Stimulated activated CD4-positive, alpha-beta T cell treated with anti-CD3 and anti-CD28 coated beads, Interleukin-4, amount 100 ng/mL, for 4 hours (primary cell): ENCODE measurements at places on chromosomes 2 and 18.
A peak's percentile ranks its signal among the peaks of the same experiment; 100 is the strongest.

DNA sequence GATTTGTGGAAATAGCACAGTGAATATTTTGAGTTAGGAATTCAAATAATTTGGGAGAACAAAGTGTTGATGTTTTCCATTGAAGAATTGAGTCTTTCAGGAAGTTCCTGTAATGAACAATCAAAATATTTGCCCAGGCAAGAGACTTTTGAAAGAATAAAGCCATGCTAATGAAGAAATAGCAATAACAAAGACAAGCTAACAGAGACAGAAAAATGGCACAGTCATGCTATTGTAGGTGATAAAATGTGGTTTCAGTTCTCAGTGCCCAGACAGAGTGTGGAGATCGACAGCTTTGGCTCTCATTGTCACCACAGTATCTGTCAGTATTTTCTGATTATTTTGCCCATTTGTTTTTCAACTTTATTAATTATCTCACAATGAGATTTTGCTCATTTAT is 490.8 kb upstream of the PIK3C3 start:
- no peak for DNase-seq

GRCh38 chr2:189018631-189019030 is 44.5 kb downstream of the COL3A1 start:
- no peak for DNase-seq

DNA sequence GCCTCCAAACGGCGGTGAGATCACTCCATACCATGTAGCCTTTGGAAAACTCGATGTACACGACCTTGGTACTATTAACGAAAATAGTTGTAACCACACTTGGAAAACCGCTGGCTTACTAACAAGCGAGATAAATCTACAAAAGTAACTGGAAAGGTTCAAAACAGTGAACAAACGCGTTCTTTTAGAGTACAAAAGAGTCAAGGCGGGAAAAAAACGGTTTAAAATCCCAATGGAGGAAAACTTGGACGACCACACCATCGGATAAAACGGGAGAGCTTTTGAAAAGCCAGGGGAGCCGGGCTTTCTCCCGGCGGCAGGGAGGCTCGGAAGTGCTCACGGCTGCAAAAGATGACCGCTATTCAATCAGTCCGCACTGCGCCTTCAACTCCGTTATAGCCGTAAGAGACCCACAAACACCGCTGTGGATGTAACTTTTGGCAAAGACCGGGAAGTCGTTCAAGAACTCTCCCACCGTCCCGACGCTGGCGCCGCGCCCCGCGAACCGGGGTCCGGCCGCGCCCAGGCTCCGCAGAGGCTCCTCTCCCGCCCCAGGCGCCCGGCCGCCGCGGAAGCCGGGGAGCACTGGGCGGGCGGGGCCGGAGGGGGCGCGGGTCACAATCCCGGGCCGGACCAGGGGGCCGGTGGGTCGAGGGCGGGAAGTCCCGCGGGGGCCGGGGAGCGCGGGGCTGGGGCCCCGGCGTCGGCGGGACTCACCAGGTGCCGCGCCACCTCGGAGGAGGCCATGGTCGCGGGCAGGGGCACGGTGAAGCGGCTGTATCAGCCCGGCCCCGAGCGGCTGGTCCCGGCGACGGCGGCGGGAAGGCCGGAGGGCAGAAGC is 465 bp downstream of the SEPTIN10 start:
- no peak for DNase-seq

DNA sequence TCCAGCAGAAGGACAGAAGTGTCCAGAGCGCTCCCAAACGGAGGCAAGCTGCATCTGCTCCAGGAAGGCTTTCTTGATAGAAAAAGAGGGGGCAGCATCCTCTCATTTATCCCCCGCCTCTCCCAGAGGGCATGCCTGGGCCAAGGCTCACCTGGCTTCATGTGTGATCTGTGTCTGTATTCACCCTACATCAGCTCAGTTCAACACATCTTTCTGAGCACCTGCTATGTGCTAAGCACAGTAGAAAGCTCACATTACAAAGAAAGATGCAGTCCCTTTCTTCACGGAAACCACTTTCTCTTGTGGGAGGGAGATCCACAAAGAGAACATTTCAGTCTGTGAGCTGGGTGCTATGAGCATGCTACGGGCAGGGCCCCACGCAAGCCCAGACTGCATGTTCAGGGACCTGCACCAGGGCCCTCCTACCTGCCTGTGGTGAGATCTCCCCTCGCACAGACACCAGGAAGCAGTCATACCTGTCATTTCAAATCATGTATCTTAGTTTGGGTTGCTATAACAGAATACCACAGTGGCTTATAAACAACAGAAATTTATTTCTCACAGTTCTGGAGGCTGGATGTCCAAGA is 90.7 kb downstream of the PDCL3 start:
- DNase-seq: no peak

DNA sequence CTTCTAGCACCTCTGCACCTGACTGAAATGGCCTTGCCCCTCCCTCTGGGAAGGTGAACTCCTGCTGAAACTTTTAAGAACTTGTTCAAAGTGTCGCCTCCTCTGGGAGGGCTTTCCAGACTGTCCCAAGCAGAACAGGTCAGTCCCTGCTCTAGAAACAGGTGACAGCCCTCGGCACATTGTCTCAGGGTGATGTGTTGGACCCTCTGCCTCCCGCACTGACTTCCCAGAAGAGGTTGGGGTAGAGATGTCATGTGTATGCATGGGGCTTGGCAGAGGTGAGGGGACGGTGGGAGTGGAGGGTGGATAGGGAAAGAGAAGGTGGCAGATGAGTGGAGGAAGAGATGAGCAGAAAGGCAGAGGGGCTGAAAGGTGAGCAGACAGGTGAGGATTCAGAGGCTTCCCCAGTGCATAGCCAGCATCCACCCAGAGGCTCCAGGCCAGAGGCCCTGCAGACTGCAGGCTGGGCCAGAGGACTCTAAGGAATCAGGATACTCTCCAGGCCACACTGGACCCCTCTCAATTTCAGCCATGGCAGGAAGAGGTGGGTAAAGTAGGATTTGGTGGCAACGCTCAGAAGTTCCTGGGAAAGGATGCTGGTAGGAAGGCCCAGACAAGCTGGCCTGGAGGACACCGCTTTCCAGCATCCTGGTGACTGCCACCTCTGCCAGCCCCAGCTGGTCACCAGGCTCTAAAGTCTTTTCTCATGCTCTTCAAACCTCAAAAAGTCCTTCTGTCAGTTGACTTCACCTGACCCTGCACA is 24.8 kb upstream of the TNS1 start:
- DNase-seq: no peak

GRCh38 chr2:196479350-196479749 is 160.2 kb upstream of the CCDC150 start:
- no peak for DNase-seq

- DNase-seq: no peak
These were observed 45.9 kb upstream of the ITGA4 start for GRCh38 chr2:181411105-181411849.

DNA sequence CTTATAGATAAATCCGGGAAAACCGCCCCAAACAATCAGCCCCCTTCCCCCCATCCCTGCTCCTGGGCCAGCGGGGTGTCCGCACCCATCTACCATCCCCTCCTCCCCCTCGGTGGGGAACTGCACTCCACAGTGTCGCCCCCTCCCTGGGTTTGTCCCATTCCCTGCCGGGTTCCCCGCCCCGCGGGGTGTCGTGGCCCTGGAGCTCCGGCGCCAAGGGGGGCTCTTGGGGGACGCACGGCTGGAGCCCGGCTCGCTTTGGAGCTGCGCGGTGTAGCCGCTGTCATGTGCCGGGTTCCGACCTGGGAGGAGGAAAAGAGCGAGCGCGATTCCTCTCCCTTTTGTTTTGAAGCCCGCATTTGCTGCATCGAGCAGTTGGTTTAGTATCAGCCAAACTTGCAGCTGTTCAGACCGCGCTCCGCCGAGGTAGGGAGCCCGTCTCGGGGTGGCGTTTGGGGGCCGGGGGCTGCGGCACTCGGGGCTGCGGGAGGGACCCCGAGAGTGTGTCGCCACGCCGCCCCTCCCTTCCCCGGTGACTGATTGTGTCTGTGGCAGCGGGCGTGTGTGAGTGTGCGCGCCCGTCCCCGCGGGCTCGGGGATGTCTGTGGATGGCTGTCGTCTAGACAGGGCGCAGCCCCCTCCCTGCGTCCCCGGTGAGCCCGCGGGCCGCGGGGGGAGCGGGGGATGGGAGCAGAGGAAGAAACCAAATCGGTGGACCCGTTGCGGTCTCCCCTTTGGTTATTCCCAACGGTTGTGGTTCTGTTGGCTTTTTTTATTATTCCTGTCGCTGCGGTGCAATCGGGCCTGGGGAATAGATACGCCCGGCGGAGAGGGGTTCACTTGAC is 797 bp downstream of the CTIF start:
- peak; percentile 38 for DNase-seq

DNA sequence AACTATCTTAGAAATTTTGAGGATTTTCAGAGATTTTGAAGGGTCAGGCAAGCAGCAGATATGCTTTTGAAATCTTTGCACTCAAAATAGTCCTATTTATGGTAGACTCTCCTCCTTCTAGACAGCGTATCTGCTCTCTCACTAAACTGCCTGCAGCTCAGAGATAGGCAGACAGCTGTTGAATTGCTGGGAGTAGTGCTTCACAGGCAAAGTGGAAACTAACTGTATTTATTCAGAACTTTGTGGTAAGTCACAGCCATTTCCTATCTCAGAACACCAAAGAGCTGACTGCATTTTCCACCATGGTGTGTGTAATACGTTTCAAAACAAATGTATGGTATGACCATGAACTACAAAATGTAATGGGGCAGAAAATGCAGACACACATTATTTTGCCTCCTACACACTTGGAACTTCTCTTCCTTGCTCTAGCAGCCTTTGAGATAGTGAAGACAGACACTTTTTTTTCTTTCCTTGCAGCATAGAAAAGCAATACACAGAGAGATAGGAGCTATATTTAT is 352.4 kb downstream of the LRP1B start:
- DNase-seq: no peak
